SK-N-DZ (cell line): ENCODE measurements at places on chromosomes 5 and 9.

GRCh38 chr9:94645901-94646300, 6.6 kb upstream of the FBP1 start:
- peak; percentile 38 for DNase-seq

- no peak for DNase-seq
Measured at GRCh38 chr5:102875721-102876123, 120.6 kb downstream of the PAM start.

GRCh38 chr9:95316794-95317118, 753 bp downstream of the FANCC start:
- no peak for DNase-seq

DNA sequence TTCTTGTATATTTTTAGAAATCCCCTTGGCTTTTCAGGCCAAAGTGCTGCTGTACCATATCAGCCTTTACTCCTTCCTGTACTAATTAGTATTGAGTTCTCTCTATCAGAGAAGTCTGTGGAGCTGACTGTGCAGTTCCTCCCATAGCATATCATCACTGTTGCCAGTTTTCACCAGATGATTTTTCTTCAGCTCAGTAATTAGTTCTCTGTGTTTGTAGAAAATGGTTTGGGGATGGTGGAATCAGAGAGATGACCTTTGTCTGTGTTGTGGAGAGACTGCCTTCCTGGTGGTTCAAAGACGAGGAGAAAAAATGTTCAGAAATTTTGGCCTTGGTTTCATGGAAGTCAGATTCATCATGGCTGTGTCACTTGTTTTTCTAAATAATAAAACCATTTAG, 227.5 kb upstream of the ACTBL2 start:
- DNase-seq = no peak
